ENCODE measurements at places on chromosomes 12 and 14.

GRCh38 chr14:26026384-26026783, 571.4 kb downstream of the NOVA1 start:
- no peak for DNase-seq

DNA sequence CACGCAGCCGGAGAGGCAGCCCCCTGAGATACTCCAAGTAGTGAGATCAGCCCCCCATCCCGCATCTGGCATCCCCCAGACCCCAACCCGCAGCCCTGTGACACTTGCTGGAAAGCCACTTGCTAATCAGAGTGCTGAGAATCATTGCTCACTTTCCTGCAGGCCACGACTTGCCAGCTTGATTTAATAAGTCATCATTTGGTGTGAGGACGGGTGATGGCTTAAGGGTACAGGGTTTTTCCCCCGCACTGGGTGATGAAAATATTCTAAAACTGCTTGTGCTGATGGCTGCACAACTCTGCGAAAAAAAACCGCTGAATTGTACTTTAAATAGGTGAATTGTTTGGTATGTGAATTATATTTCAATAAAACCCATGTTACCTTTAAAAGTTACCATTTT, 171.2 kb downstream of the FOXN3 start:
- DNase-seq: no peak

DNA sequence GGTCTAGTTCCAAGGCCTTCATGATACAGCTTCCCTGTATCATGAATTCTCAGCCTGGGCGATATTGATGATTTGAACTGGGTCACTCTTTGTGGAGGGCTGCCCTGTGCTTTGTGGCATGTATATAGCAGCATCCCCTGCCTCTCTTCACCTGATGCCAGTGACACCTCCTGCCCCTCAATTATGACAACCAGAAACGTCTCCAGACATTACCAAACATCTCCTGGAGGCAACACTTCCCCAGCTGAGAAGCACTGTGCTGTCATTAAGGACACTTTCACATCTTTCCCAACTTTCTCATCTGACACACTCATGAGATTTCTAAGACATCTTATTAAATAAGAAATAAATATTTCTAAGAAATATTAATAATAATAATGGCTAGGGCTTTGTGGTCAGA, 315.3 kb downstream of the BCL11B start:
- DNase-seq: no peak

- no peak for DNase-seq
Observed at GRCh38 chr12:54546511-54546910, 2.9 kb upstream of the PDE1B start.

DNA sequence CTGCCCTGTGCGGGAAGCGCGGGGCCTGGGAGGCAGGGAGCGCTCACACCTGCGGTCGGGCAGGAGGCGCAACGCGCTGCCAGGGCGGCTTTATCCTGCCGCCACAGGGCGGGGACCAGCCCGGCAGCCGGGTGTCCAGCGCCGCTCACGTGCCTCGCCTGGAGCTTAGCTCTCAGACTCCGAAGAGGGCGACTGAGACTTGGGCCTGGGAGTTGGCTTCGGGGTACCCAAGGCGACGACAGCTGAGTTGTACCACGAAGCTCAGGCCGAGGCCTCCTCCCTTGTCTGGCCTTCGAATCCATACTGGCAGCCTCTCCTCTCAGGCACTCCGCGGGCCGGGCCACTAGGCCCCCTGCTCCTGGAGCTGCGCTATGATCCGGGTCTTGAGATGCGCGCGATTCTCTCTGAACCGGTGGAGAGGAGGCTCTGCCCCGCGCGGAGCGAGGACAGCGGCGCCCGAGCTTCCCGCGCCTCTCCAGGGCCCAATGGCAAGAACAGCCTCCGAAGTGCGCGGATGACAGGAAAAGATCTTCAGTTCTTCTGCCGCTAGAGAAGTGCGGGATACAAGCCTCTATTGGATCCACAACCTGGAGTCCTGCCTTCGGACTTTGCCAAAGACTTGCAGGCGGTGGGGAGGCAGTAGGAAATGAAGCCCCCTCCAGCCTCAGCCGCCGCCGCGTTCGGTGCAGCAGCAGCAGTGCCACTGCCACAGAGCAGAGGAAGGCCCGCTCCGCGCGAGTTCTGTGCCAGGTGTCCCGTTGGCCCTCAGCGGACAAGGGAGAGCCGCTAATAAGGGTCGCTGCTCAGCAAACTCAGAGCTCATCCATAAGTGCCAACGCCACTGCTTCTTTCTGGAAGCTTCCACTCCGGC, 6.8 kb downstream of the SIX1 start:
- DNase-seq: no peak

- DNase-seq: no peak
Observed at GRCh38 chr14:75917946-75918335, 63.9 kb downstream of the TGFB3 start.

GRCh38 chr14:98927986-98928385, 344.0 kb downstream of the BCL11B start:
- no peak for DNase-seq

GRCh38 chr12:67056329-67056728, 212.8 kb upstream of the CAND1 start:
- no peak for DNase-seq
